ENCODE measurements at places on chromosomes 3 and 15.

- DNase-seq: no peak
These were observed 8.3 kb downstream of the ISLR2 start for GRCh38 chr15:74138642-74139041.

GRCh38 chr3:176789947-176790346, 407.3 kb downstream of the TBL1XR1 start:
- no peak for DNase-seq

- DNase-seq: no peak
These were observed 5.9 kb downstream of the XPC start for GRCh38 chr3:14172496-14172895.

- DNase-seq: no peak
These were observed 58.1 kb upstream of the PROK2 start for GRCh38 chr3:71843071-71843470.

DNA sequence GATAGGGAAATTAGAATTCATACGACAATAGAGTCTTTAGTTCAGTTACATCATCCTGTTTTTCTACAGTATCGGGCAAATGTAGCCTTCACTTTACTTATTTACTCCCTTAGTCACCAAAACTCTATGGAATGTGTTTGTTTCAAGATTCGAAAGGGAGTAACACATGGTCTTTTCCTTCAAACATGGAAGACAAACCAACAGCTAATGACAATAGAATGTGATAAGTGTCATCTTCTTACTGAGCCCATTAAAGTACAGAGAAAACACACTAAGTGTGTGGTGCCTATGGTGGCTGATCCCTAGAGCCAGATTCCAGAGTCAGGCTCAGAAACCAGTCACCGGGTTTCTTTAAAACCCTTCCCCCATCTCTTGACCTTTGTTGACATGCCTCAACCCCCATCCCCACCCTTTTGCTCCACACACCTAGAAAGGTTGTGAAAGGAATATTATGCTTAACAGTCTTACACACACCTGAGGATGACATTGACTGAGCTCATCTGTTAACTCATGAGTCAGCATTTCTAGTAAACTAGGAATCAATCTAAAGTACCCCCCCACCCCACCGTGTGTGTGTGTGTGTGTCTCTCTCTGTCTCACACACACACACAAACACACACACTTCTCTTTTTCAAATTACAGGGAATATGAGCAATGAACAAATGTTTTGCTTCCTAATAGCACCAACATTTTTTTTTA, 549.6 kb upstream of the CCDC54 start:
- DNase-seq: no peak

- DNase-seq: no peak
These were observed 6.5 kb downstream of the CHST13 start for GRCh38 chr3:126530171-126531050.

DNA sequence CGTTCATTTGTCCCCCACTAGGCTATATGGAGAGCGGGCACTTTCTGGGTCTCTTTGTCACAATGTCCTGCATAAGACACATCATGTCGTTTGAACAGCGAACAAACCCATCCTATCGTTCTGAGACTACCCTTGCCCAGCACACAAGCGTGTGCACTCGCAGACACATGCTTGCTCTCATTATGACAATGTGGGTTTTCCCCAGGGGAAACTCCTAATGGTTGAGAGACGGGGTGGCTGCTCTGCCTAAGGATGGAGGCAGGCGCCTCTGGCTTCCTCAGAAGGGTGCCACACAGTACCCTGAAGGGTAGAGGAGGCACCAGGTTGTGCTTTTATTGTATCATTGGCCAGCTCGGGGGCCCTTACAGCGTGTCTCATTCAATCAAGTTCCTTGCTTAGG, 51.0 kb upstream of the MYZAP start:
- DNase-seq: no peak

- DNase-seq: no peak
These were observed 34.4 kb downstream of the C3orf80 start for GRCh38 chr3:160259589-160259988.

DNA sequence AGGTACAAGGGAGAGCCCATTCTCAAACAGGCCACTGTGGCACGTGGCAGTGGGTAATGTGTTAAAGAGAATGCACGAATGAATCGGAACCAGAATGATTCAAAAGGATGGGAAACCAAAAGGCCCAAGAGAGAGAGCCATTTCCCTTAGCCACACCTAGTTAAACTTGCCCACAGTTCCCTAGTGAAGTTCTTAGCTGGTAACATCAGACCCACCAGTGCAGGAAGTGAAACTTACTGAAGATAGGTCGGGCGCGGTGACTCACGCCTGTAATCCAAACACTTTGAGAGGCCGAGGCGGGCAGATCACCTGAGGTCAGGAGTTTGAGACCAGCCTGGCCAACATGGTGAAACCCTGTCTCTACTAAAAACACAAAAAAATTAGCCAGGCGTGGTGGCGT, 97.1 kb downstream of the MEX3B start:
- DNase-seq: no peak

- peak; percentile 58 for DNase-seq
These were observed 35.4 kb downstream of the EHD4 start for GRCh38 chr15:41936649-41937567.

DNA sequence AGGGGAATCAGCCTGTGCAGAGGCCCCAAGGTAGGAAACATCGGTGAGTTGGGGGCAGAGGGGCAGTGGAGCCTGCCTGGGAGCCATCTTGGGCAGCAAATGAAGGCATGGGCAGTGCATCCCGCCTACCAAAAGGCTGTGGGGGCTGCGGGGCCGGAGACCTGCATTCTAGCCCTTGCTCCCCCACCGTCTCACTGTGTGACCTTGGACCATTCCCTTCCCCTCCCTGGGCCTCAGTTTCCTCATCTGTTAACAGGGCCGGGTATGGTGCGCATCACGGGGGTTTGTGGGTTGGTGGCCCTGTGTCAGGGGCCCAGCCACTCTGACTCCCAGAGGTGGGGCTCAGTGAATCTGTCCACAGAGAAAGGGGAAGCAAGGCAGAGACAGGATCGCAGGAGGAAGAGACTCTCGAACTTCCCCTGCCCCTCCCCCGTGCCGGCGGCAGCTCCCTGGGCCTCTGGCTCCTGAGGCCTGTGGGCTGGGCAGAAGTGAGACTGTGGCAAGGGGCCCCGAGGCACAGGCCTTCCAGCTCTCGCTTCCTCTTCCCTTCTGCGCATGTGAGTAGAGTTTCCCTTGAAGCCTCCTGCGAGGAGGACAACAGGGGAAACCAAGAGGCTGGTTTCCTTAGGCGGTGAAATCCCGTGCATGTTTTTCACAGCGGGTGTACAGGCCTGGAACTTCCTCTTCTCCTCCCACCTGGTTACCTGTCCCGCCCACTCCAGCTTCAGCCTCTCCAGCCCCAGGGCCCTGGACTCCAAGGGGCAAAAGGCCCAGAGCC, 42.9 kb downstream of the IDH2 start:
- peak; percentile 41 for DNase-seq

GRCh38 chr3:109643590-109643989, 306.2 kb upstream of the DPPA4 start:
- no peak for DNase-seq

GRCh38 chr15:71154607-71155200, 39.4 kb downstream of the THSD4 start:
- no peak for DNase-seq

GRCh38 chr3:109480014-109480413, 142.7 kb upstream of the DPPA4 start:
- no peak for DNase-seq

DNA sequence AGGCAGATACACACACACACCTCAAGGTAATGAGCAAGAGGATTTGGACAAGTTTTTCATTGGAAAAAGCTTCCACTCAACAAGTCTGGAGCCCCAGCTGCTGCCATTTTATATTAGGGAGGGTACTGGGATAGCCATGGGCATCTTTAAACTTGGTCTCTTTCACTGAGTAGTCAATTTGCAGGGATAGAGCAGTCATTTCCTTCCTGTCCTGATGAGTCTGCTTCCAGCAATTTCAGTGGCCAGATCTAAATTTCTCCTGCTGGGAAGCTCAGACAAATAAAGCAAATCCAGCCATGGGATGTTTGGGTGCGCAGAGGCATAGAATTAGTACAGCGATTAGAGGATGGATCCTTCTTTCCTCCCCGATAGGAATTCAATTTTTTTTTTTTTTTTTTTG, 874 bp upstream of the ERC2 start:
- no peak for DNase-seq

- no peak for DNase-seq
These were observed 36.5 kb downstream of the ANAPC13 start for GRCh38 chr3:134449277-134449676.

- DNase-seq: no peak
These were observed 144.6 kb downstream of the EBLN2 start for GRCh38 chr3:73206030-73206429.

DNA sequence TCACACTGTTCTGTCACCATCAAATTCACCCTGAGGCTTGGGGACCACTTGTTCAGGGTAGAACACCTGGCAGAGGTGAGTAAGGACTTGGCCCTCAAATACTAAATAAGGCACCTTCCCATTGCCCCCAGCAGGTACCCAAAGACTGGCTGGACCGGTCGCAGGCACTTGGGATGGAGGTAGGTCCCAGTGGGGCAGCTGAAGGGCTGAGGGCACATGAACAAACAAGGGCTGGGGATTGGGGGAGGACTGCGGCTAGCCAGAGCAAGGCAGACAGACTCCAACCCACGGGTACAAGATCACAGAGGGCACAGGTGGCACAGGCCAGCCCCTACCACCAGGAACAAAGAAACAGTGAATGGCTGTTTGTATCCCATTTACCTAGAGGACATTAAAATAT, 1.9 kb downstream of the MRPS25 start:
- no peak for DNase-seq

DNA sequence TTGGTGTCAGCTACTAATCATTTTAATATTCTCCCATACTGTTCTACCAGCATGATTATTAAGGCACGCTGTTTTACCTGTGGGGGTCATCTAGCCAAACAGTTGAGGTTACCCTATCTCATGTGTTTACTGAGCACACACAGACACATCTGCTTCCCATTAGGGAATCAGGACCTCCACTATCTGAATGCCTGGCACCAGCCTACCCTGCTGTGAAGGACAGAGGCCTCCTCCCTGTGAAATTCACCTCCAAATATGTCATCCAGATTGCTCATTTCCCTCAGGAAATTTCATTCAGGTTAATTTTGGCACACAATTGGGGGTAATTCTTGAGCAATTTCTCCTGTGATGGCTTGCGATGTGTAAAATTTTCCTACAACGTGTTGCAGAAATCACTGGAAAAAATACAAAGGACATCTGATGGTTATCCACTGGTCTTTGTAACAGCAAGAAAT, 155.6 kb upstream of the NR2E3 start:
- DNase-seq: no peak

- no peak for DNase-seq
These were observed 30.2 kb upstream of the MME start for GRCh38 chr3:155049959-155050358.

- no peak for DNase-seq
These were observed 482.5 kb downstream of the FOXP1 start for GRCh38 chr3:71101014-71101413.

GRCh38 chr15:37698679-37699078, 235.8 kb upstream of the TMCO5A start:
- no peak for DNase-seq

GRCh38 chr3:143343944-143344343, 224.4 kb downstream of the CHST2 start:
- no peak for DNase-seq

DNA sequence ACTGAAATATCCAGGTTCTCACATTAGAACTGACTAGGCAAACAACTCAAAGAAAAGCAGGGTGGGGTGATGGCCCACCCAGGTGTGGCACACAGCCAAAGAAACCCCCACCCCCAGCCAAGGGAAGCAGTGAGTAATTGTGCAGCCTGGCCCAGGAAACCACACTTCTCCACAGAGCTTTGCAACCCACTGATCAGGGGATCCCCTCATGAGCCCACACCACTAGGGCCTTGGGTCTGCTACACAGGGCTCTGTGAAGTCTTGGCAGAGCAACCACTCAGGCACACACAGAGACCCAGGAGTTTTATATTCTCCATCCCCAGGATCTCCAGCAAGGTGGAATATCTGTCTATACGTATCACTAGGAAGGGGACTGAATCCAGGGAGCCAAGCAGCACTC, 22.2 kb upstream of the TRIM42 start:
- DNase-seq: no peak

DNA sequence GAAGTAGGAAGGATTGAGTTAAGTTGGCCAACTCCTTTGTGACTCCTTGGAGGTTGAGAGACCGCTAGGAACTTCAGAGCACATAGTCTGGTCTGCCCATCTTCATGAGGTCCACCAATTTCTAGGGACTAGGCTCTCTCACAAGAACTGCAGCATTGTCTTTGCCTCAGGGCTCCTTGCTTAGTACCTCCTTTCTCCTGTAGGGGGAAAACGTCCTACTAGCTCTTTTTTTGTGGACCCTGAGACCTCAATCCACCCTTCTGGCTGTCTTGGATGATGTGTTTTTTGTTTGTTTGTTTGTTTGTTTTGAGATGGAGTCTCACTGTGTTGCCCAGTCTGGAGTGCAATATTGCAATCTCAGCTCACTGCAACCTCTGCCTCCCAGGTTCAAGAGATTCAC, 21.6 kb downstream of the REC114 start:
- DNase-seq: no peak

DNA sequence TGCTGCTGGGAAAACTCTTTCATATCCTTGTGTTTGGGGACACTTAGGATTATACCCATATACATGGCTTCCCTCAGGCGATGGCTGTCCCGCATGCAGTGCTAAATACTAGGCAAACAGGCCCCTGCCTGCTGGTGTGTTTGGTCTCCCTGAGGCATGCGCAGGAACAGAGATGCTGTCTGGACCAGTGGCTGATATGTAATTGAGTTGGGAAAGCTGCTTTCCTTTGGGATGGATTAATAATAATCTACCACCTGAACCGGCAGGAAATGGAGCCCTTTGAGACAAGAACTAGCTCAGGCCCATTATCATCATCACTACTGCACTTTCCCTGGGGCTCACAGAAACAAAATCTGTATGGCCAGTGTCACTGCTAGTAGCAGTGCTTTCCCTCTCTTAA, 18.0 kb downstream of the ZDHHC3 start:
- DNase-seq: no peak

DNA sequence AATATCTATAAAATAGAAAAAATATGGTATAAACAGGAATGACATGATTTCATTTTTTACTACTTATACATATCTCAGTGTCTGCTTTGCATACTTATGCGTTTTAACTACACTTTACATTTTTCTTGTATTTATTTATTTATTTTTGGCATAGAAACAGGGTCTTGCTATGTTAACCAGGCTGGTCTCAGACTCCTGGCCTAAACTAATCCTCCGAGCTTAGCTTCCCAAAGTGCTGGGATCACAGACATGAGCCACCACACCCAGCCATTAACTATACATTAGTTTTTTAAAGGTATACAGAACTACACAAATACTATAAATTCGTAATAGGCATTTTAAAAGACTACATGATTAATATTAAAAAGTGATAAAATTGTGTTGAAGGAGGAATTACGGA, 9.1 kb downstream of the ADAM10 start:
- DNase-seq: no peak

DNA sequence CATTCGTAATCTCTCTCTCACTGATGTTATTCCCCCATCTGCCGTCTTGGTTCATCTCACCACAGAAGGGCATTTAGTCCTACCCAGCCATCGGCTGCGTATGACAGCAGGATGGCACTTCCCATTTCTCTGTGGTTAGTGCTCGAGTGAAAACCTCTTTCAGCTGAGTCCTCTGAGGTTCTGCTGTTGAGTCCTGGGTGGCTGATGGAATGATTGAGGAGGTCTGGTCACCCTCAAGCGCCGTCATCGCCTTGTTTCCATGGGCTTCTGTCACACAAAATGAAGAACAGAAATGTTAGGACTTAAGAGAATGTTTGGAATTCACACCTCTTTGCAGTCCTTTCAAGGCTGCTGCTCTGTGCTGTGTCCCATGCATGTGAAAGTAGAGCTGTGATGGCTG, 9.4 kb upstream of the SACM1L start:
- DNase-seq: no peak
